Heart left ventricle (tissue), 16 donors: ENCODE measurements at places on chromosomes 2 and 18. TPM values are rescaled to one million over a fixed set of nuclear protein-coding genes. Genes with fewer than 3 reads are reported as not detected.

DNA sequence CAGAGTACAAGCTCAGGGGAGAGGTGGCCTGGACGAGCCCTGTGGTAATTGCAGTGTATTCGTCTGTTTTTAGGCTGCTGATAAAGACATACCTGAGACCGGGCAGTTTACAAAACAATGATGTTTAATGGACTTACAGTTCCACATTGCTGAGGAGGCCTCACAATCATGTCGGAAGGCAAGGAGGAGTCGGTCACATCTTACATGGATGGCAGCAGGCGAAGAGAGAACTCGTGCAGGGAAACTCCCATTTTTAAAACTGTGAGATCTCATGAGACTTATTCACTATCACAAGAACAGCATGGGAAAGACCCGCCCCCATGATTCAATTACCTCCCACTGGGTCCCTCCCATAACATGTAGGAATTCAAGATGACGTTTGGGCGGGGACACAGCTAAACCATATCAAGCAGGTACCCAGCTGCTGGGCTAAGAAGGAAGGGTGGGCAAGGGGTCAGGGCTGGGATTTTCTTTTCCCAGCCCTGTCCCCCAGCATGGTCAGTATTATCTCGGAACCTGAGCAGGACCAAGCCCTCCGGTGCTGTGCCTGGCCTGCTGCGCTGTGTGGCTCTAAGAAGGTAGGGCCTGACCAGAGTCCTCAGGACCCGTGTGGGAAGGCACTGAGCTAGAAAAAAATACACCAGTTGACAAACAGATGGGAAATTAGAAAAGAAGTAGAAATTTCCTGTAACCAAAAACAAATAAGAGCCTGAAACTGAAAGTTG, 78.6 kb upstream of the SH3BP4 start:
- no peak for DNase-seq
- no peak overlapping the region for H3K4me3 ChIP-seq
- H3K27ac ChIP-seq: no peak overlapping the region
- H3K36me3 ChIP-seq: no peaks in the 10 kb centered on the region
- H3K4me1 ChIP-seq: peaks cover 9% of the 10 kb centered on the region

DNA sequence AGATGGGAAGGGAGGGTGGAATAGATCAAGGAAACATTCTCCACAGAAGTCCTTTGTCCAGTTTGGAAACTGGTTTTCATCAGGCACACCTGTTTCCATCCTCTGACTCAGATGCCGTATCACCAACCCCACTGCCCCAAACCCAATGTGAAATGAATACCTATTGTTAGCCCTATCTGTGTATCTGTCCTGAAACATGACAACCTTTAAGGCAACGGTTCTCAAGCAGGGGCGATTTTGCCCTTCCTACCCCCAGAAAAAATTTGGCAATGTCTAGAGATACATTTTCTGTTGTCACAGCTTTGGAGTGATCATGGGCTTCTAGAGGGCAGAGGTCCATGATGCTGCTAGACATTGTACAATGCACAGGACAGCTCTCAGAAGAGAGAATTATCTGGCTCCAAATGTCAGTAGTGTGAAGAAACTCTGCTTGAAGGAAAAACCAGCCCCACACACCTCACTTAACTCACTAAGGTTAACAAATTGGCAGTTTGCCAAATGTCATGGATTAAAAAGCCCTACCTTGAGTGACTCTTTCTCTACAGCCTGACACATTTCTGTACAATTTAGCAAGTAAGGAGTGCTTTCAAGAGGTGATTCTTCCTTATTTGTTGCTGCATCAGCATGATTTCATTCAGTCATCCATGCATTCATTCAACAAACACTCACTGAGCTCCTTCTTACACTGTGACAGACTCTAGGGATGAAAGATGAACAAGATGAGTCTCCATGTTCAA, 3.4 kb downstream of the SCTR start:
- DNase-seq: no peak
- H3K27ac ChIP-seq: no peak overlapping the region
- no peak overlapping the region for H3K4me3 ChIP-seq
- no peaks in the 10 kb centered on the region for H3K4me1 ChIP-seq
- no peaks in the 10 kb centered on the region for H3K36me3 ChIP-seq
- peaks cover 11% of the 10 kb centered on the region for H3K27me3 ChIP-seq

Gene KLHL29
- 0.74 TPM for total RNA-seq

Gene EPHA4
- 12.4 TPM for total RNA-seq

Gene CFAP53
- total RNA-seq: 0.14 TPM

DNA sequence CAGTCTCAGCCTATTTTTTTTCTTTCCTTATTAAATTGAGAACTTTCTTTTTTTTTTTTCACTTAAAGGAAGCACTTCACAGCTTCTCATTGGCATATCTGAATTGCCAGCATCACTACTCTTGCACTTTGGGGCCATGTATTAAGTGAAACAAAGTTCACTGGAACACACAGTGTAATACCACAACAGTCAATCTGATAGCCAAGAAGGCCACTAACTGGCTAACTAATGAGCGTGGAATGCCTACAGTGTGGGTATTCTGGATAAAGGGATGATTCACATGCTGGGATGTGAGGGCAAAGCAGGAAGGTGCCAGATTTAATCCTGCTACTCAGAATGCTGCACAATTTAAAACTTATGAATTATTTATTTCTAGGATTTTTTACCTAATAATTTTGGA, 11.7 kb upstream of the C18orf63 start:
- H3K27ac ChIP-seq: no peak overlapping the region
- no peaks in the 10 kb centered on the region for H3K4me1 ChIP-seq
- H3K4me3 ChIP-seq: no peak overlapping the region
- no peak for DNase-seq
- H3K36me3 ChIP-seq: no peaks in the 10 kb centered on the region

DNA sequence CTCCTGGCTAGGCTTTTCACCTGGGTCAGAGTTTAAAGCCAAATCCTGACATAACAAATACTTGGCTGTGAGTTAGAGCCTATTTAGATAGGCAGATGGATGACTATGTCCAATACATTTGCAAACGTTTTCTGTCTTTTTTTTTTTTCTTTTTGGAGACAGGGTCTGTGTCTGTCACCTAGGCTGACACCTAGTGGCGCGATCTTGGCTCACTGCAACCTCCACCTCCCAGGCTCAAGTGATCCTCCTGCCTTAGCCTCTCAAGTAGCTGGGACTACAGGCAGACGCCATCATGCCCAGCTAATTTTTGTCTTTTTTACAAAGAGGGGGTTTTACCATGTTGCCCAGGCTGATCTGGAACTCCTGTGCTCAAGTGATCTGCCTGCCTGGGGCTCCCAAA, 124.8 kb downstream of the DYM start:
- H3K27me3 ChIP-seq: no peaks in the 10 kb centered on the region
- peaks cover 23% of the 10 kb centered on the region for H3K36me3 ChIP-seq
- no peaks in the 10 kb centered on the region for H3K4me1 ChIP-seq
- no peak overlapping the region for H3K27ac ChIP-seq
